RCC 7860 (cell line): ENCODE measurements at places on chromosomes 1 and 21.
A peak's percentile ranks its signal among the peaks of the same experiment; 100 is the strongest.

DNA sequence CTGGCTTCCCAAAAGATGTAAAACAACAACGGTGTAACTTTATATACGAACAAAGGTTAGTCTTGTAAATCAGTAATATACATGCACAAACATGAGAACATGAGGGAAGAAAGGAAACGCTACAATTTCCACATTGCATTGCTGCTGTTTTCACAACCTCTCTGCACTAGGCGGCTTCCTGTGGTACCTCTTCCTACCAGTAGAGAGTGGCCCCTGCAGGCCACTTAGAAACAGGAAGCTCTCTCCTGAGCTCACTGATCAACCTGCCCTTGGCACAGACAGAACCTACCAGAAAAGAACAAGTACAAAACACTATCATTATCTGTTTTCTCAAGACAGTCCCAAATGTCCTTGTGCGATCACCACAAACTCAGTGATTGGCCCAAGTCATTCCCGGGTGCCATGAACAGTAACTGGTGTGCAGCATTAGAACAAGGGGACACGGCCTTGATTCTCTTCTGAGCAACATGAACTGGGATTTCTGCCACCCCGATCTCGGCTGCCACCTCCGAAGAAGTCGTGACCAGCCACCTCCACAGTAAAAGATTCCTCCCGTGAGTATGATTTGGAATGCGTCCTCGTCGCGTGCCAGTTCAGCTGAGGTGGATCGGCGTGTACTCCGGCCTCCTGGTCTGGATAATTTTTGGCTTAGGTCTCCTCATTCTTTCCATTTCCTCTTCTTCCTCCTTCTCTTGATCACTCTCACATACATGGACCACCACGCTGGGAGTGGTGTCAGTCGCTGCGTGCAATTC, 5.7 kb upstream of the KCNE1 start:
- DNase-seq = no peak

GRCh38 chr1:157963713-157964112, 29.7 kb upstream of the KIRREL1 start:
- peak; percentile 72 for DNase-seq

- DNase-seq = peak; percentile 78
Observed at GRCh38 chr1:17276568-17276967, 27.7 kb downstream of the PADI3 start.

DNA sequence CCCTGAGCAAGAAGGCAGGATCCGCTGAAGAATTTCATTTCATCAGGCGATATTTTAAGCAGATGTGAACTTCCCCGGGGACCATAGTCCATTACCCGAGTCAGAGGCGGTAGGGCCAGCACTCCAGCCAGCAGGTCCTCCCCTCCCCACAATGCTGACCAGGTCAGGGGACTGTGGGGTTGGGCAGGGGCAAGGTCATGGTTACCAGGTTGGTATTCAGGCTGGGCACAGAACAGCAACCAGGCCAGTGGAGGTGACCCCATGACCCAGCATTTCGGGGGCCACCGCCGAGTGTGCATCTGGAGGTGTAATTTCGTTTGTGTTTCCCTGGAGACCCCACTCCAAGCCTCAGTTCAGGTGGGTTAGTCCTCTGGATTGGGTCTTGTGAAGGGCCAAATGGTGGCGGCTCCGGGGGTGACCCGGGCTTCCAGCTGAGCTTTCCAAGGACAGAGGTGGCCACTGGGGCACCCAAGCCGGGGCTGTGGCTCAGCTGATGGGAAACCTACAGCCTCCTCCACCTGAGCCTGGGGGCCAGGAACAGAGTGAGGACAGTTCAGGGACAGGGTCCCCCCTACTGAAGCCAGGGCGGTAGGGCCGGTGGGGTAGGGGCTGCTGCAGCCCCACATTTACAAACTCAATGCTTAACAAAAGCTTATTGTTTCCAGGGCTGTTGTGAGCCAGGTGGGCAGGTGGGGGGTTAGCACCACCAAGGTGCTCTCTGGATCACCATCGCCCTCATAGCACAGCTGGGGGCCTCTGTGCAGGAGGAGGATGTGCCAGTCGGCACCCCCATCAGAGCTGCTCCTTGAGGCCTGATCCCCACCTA, 2.8 kb downstream of the PRDM16 start:
- DNase-seq = no peak

- DNase-seq = no peak
Observed at GRCh38 chr1:60108196-60108595, 34.6 kb upstream of the C1orf87 start.

DNA sequence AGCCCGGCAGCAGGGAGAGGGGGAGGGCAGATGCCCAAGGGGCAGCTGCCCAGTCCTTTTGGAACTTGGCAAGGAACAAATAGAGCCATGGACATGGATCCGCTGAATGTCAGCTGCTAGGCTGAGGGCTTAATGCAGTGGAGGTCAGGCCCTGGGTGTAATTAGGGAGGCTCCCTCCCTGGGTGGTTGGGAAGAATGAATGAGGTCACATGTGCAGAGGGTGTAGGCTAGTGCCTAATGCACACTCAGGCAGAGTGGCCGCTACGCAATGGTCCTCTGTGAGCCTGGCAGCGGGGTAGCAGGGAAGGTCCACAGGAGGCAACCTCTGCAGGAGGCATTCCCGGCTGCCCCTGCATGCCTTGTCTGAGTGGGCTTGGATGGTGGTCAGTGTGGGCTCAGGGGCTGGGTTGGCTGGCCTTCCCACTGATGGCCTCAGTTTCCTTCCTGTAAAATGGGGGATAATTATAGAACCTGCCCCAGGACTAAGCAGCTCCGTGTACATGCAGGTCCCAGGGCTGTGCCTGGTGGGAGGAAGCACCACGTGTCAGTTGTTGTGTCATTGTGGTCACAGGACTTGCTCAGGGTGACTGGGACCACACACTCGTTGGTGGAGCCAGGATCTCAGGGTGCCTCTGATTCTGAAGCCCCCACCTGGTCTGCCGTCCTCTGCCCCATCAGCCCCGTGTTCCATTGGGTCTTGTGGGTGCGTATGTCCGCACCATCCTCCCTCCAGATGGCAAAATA, 81.6 kb upstream of the ACTL8 start:
- DNase-seq = no peak

- DNase-seq = no peak
Observed at GRCh38 chr21:34126269-34126668, 52.9 kb downstream of the MRPS6 start.

- DNase-seq = no peak
Observed at GRCh38 chr1:170267317-170267716, 121.6 kb downstream of the NTMT2 start.

DNA sequence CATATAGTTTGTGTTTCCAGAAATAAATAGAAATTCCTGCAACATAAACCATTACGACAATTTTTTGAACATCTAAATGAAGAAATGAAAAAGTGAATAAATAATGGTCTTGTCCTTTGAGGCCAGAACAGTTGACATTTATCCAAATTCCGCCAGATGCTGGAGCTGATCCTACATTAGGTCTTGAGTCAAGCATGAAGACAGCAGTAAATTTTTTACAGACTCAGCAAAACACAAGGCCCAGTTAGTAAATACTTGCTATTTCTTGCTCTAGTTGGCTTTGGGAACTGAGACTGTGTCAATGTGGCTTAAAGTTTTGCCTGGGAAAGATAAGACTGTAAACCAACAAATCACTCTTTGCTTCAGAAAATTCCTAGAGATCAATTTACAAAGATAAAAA, 540.1 kb upstream of the RGS18 start:
- no peak for DNase-seq

GRCh38 chr1:50985094-50985493, 15.0 kb downstream of the CDKN2C start:
- DNase-seq = no peak

DNA sequence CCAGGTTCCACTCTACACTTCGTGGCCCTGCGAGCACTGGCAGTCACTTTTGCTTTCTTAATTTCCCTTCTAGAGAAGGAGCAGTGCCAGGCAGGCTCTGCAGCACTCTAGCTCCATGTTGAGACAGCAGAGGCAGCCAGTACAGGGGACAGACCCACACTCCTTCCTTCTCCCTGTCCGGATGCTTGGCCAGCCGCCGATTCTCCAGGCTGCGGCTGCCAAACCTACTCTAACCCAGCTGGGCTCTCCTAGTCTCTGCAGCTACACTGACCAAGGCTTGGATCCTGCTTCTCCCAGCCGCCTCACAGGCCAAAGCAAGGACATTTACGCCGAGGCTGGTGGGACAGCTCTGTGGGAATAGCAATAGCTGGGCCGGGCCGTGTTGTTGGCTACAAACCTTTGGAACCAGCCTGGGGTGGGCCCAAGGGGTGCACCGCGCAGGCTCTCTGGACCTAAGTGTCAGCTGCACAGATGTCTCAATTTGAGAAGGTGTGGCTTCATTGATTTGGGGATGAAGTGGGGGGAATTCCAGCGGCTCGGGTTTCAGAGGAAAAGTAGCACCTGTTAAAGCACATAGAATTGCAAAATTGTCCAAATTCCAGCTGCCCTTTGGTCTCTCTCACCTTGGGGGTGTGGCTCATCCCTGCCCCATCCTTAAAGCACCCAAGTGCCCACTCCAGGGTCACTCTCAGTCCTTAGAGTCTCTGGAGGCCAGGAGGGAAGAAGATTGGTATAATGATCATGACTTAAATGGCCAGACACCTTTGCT, 3.2 kb downstream of the BARHL2 start:
- no peak for DNase-seq

DNA sequence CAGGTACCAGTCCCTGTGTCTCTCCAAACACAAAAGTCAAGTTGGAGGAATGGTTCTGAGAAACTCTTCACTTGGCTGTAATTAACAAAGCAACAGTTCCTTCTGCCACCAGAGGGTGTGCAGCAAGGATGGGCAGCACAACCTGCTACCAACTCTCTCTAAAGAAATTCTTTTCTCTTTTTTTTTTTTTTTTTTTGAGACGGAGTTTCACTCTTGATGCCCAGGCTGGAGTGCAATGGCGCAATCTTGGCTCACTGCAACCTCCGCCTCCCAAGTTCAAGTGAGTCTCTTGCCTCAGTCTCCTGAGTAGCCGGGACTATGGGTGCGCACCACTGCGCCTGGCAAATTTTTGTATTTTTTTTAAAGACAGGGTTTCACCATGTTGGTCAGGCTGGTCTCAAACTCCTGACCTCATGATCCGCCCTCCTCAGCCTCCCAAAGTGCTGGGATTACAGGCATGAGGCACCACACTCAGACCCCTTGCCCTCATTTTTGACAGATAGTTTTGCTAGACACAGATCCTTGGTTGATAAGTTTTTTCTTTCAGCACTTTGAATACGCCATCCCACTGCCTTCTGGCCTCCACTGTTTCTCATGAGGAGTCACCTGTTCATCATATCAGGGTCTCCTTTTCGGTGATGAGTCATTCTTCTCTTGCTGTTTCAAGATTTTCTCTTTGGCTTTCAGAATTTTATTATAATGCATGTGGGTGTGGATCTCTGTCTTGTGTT, 12.1 kb upstream of the DEGS1 start:
- no peak for DNase-seq

- no peak for DNase-seq
Observed at GRCh38 chr1:205313563-205314308, 7.8 kb downstream of the NUAK2 start.

DNA sequence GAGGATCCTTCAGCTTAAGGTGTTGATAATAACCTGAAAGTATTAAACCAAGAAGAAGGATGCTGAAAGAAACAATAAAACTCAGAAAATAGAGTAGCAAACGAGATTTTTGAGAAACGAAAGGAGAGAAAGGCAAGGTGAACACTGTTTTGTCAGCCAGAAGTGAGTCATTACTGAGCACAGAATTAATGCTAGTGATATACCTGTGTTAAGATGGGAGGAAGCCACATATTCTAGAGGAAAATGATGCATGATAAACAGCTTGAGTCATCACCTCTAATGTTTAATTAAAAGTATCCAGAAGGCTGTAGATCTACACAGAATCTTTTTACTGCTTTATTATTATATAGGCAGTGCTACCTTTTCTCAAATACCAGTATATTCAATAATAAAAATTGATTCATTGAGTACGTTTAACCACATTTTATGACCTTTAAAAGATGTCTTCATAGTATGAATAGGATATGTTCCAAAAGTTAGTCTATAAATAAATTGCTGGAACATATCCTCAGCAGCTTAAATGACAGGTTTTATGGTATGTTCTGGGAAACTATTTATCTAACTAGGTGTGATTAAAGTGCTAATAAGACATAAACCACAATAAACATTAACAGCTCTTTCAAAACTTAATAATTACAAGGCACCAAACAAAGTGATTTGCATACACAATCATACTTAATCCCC, 10.3 kb downstream of the SH3GLB1 start:
- DNase-seq = no peak

- DNase-seq = no peak
Observed at GRCh38 chr1:168974117-168974516, 132.4 kb upstream of the ATP1B1 start.

DNA sequence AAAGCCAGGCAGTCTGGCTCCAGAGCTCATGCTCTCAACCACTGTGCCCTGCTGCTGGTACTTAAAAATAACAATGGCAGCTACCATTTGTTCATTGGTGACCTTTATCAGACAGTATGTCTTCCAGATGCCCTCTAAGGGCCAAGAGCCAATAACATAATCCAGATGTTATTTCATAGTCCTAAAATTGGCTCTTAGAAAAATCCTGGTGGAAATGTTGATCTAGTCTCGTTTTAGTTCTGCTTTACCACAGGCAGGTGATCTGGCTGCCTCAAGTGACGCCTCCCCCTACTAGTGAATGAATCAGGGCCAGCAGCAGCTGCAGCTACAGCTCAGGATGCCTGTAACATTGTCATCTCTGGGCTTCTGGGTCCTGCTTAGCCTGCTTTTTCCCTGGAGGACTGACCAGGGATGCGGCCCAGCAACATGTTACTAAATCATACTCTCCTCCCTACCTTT, 12.6 kb upstream of the HMGN2 start:
- DNase-seq = no peak

DNA sequence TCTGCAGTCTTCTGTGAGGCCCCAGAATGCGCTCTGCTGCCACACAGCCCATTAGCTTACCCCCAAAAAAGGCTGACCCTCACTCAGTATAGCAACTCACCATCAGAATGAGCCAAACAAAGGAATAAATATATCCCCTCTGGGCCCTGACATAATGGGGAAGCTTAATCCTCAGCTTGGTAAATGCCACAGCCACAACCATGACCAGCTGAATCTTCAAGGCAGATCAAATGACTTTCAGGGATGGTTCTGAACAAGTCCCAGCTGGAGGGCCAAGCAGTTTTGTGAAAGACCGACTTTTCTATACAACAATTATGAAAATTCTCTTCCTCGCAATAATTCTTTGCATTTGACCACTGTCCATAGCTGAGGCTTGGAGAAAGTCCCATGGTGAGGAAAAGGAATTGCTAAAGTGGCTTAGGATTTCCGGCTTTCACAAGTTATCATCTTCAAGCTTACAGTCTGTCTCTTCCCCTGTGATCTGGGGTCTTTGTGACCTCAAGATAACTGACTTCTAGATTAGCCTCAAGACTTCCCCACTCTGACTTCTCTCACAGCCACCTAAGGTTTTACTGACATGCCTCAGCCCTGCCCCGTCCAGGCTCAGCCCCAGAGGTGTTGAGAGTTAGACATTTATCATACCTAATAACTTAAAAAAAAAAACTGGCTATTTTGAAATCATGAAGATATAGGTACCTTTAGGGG, 47.8 kb upstream of the PBX1 start:
- DNase-seq = no peak

GRCh38 chr1:76951153-76951552, 83.9 kb downstream of the ST6GALNAC5 start:
- peak; percentile 30 for DNase-seq
